ENCODE measurements at places on chromosomes 1 and 21. TPM values are rescaled to one million over a fixed set of nuclear protein-coding genes. Genes with fewer than 3 reads are reported as not detected.

GRCh38 chr1:93506126-93506525 is 58.2 kb downstream of the FNBP1L start:
- no peak for DNase-seq

DNA sequence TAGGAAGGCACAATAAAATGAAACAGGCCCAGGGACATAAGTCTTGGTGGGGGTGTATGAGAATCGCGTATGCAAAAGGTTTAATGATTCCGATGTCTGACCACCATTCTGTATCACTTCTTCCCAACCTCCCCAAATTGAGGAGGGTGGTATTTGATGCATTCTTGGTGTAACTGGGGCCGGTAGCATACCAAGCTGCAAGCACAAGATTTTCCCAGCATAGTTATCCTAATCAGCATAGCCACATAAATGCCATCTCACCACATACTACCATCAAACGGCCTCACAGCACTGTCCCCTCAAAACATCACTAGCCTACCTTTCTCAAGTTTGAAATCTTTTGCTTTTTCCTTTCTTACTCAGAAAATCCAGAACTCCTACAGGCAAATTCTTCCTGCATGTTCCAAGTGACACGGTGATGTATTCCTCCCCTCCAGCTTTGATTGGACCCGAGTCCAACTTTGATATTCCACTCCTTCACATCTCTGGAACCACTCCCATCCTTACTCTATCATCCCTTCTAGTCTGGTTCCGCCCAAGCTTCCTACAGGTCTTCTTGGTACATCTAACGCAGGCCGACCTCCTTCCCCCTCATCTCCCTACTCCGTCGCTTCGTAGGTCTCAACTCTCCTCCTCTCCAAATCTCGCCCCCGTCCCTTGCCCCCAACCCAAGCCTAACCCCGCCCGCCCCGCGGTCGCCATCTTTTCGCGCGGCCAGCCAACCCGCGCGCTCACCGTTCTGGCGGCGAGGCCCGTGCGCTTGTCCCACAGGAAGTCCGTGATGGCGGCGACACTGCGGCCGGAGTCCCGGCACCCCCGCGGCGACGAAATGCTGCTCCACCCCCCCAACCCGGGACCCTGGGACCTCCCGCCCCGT is 600 bp downstream of the CLK2 start:
- peak; percentile 47 for DNase-seq

DNA sequence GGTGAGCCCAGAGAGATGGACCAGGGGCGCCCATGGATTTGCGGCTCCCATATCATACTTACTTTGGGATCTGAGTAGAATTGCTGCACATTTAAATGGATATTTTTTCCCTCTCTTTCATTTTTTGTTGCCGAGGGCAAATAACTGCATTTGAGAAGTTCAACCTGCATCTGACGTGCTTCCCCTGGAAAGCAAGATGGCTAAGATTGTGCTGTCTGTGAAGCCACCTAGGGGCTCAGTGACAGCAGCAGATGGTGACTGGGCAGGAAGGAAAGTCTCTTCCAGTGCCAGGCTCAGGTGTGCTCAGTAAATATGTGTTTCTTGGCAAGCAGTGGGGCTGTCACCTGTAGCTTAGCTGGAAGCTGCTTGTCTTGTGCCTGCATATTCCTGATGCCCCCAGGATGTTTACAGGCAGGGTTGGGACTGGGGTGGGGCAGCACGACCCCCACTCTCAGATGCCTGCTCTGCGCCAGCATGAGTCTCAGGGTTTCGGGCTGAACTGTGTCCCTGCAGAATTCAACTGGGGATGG is 59.8 kb upstream of the ETV3 start:
- no peak for DNase-seq

- DNase-seq: no peak
Observed at GRCh38 chr1:168000656-168001055, 63.8 kb upstream of the MPC2 start.

- DNase-seq: no peak
Observed at GRCh38 chr1:215071078-215071477, 11.5 kb upstream of the KCNK2 start.

GRCh38 chr1:192916021-192916420 is 107.2 kb downstream of the RGS2 start:
- DNase-seq: no peak

DNA sequence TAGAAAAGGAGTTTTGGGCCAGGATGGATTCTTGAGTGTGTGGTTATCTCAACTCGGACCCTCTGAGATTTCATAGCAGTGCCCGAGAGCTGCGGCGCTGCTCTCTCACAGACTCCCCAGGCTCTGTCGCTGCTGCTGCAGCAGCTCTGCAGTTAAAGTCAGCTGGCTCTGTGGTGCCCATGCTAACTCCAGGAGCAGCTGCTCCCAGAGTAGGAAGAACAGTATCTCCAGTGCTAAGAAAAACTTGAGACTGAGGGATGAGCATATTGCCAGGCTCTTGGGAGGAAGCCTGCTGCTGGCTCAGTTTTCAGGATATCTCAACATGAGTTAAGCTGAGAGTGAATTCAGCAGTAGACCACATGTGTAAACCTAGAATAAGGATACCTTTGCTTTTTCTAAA is 4.5 kb downstream of the LCE2D start:
- no peak for DNase-seq

DNA sequence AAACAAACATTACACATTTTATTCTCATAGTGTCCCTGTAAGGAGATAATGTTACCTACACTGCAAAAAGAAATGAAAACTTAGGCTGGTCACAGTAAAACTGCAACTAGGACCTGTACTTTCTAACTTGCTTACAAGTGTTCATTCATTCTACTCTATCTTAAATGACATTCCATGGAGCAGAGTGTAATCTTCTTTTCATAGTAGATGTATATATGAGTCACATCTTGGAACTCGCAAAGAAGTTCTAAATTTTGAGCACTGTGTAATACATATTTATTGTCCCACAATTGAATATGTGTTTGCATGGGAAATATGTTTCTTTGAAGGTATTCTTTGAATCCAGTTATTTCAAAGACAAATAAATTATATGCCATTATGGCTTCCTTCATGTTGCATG is 1258.5 kb upstream of the ADGRL2 start:
- peak; percentile 10 for DNase-seq

- DNase-seq: no peak
Observed at GRCh38 chr1:58979677-58980076, 195.8 kb upstream of the JUN start.

DNA sequence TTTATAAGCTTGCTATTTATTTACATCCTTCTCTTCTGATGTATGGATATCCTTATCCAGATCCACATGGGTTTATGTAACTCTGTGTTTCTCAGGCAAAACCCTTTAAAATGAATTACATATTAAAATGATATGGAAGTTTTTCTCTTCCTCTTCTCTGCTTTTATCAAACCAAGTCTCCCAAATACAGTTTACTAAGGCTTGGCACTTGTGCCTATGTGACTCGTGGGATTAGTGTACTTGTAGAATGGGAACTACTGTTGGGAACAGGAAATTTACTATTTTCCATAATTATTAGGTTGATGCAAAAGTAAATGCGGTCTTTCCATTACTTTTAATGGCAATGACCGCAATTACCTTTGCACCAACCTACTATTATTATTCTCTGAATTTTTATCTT is 14.8 kb downstream of the SIM2 start:
- DNase-seq: no peak

GRCh38 chr1:93758842-93759515 is 77.3 kb upstream of the BCAR3 start:
- no peak for DNase-seq

DNA sequence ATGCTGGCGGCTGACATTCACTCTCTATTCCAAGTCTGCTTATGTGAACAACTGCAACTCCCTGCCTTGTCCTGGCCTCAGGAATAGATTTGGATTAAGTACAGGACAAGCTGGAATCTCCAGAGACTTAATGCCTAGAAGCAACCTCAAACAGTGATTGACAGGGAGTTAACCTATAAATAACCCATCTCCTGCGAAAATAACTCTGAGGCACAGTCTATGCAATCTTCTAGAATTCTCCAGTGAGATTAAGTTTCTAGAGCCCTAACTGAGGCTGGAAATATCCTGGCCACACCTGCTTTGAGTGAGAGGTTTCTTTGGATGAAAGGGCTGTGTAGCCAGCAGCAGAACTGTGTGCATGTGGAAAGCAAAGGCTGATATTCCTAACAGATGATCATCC is 25.3 kb upstream of the ATP1A1 start:
- DNase-seq: no peak

Gene KRTAP11-1
- total RNA-seq: not detected

Gene GJA4
- total RNA-seq: not detected

Gene IL10
- total RNA-seq: not detected

Gene CD247
- total RNA-seq: not detected

Gene PTTG1IP
- total RNA-seq: 124 TPM
